T-helper 17 cell (primary cell): ENCODE measurements at places on chromosomes 6 and 20. TPM values are rescaled to one million over a fixed set of nuclear protein-coding genes. Genes with fewer than 3 reads are reported as not detected.

POU5F1 gene
- total RNA-seq: not detected

GNMT gene
- 0.97 TPM for total RNA-seq

MYB gene
- total RNA-seq: 3.7 TPM

COL10A1 gene
- 0.34 TPM for total RNA-seq

IL20RA gene
- total RNA-seq: not detected

PPP1R3G gene
- not detected for total RNA-seq

CLPSL1 gene
- total RNA-seq: not detected

- DNase-seq: no peak
- H3K4me1 ChIP-seq: no peaks in the 10 kb centered on the region
These were observed 22.4 kb downstream of the CALHM6 start for GRCh38 chr6:116483616-116484015.

- H3K27ac ChIP-seq: no peak overlapping the region
- DNase-seq: no peak
- H3K4me3 ChIP-seq: no peak overlapping the region
- H3K36me3 ChIP-seq: no peaks in the 10 kb centered on the region
These were observed 194.4 kb upstream of the FLRT3 start for GRCh38 chr20:14531786-14532185.

DNA sequence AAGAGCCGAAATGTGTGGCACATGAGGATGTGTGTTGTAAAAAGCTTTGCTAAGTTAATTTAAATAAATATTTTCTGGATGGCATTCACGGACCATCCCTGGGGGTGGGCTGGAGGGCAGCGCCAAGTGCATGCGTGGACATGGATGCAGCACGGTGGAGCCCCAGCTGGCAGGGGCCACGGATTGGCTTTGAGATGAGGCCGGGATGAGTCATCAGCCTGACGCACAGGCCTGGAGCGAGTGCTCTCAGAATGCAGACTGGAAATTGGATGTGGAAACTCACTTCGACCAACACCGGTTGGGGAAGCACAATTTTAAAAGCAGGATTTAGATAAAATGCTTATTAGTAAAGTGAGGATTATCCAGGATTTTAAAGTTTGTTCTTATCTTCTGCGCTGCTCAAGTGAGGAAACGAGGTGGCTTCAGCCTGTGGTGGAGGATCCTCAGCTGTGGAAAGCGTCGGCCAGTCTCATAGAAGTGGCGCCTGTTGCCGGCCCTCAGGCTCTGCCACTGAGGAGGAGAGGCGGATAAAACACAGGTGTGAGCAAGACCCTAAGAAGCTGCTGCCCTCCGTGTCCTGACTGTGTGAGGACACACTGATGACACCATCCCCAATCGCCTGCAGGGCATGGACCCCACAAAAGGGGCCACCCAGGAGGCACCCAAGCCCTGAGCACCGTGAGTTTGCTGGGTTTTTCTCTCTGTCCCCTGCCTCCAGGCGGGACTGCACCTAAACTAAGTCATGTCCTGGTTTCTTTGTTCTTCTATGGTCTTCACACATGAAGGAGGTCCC lies 279.7 kb downstream of the CDH4 start:
- no peaks in the 10 kb centered on the region for H3K4me1 ChIP-seq
- no peaks in the 10 kb centered on the region for H3K27me3 ChIP-seq
- H3K36me3 ChIP-seq: no peaks in the 10 kb centered on the region

- no peaks in the 10 kb centered on the region for H3K4me1 ChIP-seq
- H3K27me3 ChIP-seq: peaks cover 13% of the 10 kb centered on the region
- no peak for DNase-seq
- H3K36me3 ChIP-seq: no peaks in the 10 kb centered on the region
- no peak overlapping the region for H3K27ac ChIP-seq
- H3K4me3 ChIP-seq: no peak overlapping the region
These were observed 620.3 kb upstream of the CDH4 start for GRCh38 chr20:60631585-60632287.

- no peak overlapping the region for H3K4me3 ChIP-seq
- H3K4me1 ChIP-seq: peaks cover 11% of the 10 kb centered on the region
- DNase-seq: no peak
- peaks cover 7% of the 10 kb centered on the region for H3K36me3 ChIP-seq
- H3K27ac ChIP-seq: no peak overlapping the region
These were observed 156.9 kb downstream of the ASCC3 start for GRCh38 chr6:100724222-100724621.

GRCh38 chr6:143223895-143224294 lies 163.2 kb downstream of the AIG1 start:
- H3K27ac ChIP-seq: no peak overlapping the region
- H3K27me3 ChIP-seq: no peaks in the 10 kb centered on the region
- no peak overlapping the region for H3K4me3 ChIP-seq
- peaks cover 1% of the 10 kb centered on the region for H3K36me3 ChIP-seq
- no peaks in the 10 kb centered on the region for H3K4me1 ChIP-seq

- H3K27me3 ChIP-seq: no peaks in the 10 kb centered on the region
- H3K27ac ChIP-seq: peak overlapping the region; percentile 97
- peak overlapping the region; percentile 76 for H3K4me3 ChIP-seq
- DNase-seq: no peak
- peaks cover 25% of the 10 kb centered on the region for H3K36me3 ChIP-seq
- H3K4me1 ChIP-seq: peaks cover 43% of the 10 kb centered on the region
These were observed 49.9 kb downstream of the EZR start for GRCh38 chr6:158769234-158769770.

DNA sequence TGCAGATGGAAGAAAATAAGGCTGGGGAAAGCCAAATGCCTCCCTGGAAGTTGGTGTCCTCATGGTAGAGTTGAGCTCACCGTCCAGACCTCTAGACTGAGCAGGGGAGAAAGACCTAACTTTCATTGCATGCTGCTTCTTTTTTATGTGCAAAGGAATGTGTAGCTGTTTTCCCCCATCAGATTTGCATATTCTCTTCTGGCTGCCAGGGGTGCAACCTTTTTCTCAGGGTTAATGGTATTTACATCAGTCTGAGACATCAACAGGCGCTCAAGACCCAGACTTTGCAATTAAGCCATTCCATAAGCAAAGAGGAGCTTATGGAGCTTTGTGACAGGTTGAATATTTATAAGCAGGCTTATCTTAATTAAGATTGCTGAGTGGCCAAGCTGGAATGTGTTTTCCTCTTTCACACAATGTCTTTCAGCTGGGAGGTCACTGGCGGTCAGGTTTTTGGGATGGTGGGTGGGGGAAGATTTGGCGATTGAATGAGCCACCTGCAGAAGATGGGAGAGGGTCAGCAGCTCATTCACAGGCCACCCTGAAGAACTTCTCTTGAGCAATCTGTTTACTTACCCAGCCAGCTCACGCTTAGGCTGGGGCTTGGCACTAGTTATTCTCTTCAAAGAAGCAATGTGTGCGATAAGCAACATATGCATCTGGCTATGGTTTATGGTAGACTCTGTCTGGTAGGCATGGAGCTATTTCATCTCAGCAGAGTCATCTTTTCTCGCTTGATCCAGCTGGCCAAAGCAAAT lies 88.6 kb downstream of the SCP2D1 start:
- no peaks in the 10 kb centered on the region for H3K4me1 ChIP-seq
- H3K27me3 ChIP-seq: peaks cover 6% of the 10 kb centered on the region
- no peak overlapping the region for H3K4me3 ChIP-seq
- DNase-seq: no peak

DNA sequence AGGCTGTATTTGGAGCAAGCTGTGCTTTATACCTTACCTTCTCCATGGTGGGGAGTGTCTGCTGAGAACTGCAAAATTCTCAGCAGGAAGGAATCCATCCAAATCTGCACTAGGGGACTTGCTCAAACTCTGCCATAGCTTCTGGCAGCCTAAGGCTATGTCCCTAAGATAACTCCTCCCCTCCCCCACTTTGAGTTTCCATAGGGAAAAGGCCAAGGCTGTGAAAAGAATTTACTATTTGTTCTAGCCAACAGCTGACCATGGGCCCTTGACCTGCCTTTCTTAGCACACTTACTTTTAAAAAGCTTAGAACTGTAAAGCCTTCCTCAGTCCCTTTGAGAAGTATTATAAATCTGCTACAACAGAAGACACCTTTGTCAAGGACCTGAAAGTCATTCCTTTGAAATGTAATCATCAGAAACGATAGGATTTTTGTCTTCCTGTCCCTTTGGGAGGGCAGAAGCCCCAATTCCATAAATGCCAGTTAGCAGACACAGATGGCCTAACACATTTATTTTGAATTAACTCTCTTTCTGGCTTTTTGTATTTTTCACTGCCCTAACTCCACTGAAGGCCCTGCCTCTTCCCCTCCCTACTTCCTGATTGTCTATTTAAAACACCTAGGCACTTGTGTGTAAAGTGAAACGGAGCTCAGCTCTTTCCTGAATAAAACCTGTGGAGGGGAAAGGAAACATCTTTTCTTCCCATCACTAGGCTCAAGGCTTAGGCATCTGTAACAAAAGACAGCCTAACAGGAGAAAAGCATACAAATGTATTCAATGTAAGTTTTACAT lies 157.1 kb downstream of the AKAP7 start:
- no peaks in the 10 kb centered on the region for H3K27me3 ChIP-seq
- no peaks in the 10 kb centered on the region for H3K36me3 ChIP-seq
- peak overlapping the region; percentile 92 for H3K27ac ChIP-seq
- DNase-seq: no peak
- H3K4me1 ChIP-seq: peaks cover 23% of the 10 kb centered on the region
- H3K4me3 ChIP-seq: peak overlapping the region; percentile 51

DNA sequence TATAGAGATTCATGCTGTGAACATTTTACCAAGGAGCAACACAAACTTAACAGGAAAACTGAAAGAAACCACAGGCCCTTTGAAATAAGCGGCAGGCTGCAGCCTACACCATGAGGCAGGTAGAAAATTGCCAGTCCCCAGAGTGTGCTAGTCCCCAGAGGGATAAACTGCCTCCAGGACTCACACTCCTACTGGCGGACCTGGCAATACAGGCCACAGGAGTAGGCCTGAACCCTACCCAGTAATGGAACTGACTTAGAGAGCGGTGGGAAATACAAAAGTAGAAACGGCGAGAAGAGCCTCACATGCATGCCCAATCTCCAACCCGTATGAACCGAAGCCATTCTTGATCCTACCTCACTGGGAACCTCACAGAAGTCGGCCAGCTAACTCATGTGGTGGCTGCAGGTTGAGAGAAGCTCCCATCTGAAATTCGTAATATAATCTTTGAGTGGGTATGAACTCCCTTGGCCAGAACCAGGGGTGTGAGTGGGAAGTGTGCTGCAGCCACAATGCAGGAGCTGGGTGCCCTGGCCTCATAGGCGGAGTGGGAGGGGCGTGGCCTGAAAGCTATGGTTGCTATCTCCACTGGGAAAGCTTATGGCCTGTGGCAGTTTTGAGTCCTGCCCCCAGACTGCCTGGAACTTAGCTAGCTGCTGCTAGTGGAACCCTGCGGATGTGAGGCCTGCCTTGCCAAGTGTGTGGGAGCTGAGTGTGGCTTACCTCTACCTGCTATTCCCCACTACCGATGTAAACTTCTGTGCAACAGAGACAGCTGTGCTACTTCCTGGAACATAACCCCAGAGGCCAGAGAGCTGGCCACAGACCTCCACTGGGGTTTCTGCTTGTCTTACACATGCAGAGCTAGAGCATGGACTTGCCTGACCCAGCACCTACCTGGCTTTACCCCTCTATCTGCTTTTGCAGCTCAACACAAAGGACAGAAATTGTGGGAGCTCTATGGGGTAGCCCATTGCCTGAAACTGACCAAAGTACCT lies 146.5 kb upstream of the COL21A1 start:
- H3K27ac ChIP-seq: no peak overlapping the region
- DNase-seq: no peak
- H3K4me1 ChIP-seq: no peaks in the 10 kb centered on the region
- no peaks in the 10 kb centered on the region for H3K36me3 ChIP-seq

DNA sequence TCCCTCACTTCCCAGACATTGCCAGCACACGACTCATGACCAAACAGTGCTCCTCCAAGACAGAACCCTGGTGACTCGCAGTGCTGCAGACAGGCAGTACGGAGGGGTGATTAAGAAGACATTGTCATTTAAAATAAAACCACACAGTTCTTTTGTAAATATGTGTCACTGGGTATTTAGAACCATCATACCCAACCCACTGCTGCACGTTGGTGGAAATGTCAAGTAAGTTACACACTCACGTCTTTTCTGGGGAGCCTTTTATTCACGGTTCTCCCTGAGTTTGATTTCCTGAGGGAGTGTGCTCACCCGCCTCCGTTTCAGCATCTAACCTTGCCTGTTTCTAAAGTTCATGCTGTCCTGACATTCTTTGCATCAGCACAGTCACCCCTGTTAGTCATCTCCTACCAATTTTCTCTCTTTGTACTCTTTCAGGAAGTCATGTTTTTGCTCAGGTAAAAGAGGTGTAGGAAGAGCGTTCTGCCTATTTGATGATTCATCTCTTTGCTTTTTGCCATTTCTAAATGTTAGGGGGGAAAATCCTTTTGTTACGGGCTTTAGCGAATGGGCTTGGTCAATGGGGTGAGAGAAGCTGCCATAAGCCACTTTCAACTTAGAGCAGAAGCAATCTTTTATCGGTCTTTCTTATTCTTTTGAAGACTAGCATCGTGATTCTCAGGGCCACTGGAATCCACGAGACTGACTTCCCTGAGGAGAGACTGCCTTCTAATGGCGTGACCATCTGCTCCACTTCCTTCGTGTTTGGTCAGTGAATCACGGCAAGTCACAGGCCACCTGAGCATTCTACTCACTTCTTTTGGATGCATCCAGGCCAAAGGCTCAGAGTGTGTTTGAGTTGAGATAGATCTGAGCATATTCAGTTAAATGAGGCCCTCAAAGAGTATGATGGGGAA lies 512.8 kb upstream of the JARID2 start:
- DNase-seq: no peak
- no peaks in the 10 kb centered on the region for H3K27me3 ChIP-seq
- no peaks in the 10 kb centered on the region for H3K36me3 ChIP-seq
- H3K4me3 ChIP-seq: peak overlapping the region; percentile 61
- peak overlapping the region; percentile 68 for H3K27ac ChIP-seq
- H3K4me1 ChIP-seq: peaks cover 44% of the 10 kb centered on the region
